Testis (tissue), 5 donors: ENCODE measurements at places on chromosomes 2 and 18.

DNA sequence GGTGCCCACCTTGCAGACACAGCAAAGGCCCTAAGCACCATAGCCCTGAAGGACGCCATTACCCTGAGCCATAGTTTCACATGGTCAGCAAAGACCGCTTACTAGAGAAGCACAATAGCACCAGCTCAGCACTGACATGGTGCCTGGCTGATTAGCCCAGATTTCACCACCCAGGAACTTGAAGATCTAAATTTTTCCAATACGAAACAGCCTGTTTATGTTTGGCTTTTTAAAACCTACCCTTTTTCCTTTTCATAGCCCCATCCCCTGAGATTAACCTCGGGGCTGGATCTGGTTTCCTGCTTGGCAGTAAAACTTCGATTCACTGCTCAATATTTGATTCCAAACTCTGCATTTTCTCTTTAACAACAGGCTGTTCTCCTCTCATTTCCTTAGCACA, 158.5 kb upstream of the PID1 start:
- DNase-seq = no peak

- no peak for DNase-seq
These were observed 181.8 kb upstream of the NT5C1B start for GRCh38 chr2:18771212-18771611.

DNA sequence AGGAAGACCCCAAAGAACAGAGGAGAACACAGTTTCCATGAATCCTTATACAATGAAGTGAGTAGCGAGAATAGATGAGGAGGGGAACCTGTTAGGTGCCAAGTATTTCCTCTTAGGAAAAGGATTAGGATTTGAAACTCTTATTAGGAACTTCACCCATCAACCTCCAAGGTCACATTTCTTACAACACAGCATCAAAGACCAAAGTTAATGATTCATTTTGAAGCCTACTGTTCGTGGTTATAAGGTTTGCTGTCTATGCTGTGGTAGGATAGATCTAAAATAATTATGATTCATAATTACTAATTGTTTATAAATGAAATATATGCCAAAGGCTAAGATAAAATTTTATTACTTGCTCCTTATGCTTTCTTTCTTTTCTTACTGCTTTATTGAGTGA, 6.1 kb downstream of the CFAP221 start:
- DNase-seq = no peak

GRCh38 chr2:32249731-32250236, 14.9 kb downstream of the NLRC4 start:
- no peak for DNase-seq

DNA sequence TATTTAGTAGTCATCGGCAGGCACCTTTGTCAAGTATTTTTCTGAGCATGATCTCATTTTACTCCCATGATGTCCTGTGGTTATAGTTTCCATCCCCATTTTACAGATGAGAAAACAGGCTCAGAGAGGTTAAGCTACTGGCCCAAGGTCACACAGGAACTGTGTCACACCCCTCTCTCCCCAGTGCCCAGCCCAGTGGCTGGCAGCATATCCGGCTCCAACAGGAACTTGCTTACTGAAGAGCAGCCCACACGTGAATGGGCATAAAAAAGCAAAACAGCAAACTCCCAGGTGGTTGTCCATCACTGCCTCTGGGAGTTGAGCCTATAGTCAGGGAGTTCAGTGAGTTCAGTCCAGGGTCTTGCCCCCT, 8.3 kb upstream of the KLF11 start:
- DNase-seq = no peak

DNA sequence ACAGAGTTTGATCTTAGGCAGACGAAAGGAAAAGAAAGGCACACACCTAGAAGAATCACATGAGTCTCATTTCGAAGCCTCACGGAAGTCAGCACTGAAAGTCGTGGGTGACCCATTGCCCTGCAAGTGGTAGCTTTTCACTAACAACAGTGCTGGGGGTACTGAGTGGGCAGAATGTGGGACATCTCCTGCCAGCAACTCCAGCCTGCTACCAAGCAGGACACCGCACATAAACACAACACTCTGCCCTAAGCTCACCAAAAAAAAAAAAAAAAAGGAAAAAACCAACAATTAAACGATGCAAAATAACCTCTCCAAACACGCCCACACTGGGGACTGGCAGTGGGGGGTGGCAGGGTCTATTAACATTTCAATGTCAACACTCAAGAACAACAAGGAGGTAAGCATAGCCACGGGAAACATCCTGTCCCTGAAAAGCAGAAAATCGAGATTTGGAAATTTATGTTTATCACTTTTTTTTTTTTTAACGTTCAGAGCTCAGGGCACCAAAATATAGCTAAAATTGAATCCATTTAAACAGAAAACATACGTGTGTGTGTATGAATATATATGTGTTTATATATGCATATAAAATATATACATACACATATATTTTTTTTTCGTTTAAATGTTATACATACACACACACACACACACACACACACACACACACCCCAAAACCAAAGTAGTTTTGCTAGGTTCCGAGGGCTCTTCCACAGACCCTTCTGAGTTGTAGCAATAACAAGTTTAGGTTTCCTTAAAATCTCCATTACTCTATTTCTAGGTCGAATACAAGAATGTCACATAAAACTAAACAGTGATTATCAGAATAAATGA, 2.2 kb downstream of the INO80D start:
- DNase-seq = peak; percentile 25

- DNase-seq = no peak
These were observed 58.8 kb downstream of the RNF152 start for GRCh38 chr18:61833978-61834377.

GRCh38 chr2:118062048-118062447, 26.2 kb upstream of the INSIG2 start:
- DNase-seq = no peak

DNA sequence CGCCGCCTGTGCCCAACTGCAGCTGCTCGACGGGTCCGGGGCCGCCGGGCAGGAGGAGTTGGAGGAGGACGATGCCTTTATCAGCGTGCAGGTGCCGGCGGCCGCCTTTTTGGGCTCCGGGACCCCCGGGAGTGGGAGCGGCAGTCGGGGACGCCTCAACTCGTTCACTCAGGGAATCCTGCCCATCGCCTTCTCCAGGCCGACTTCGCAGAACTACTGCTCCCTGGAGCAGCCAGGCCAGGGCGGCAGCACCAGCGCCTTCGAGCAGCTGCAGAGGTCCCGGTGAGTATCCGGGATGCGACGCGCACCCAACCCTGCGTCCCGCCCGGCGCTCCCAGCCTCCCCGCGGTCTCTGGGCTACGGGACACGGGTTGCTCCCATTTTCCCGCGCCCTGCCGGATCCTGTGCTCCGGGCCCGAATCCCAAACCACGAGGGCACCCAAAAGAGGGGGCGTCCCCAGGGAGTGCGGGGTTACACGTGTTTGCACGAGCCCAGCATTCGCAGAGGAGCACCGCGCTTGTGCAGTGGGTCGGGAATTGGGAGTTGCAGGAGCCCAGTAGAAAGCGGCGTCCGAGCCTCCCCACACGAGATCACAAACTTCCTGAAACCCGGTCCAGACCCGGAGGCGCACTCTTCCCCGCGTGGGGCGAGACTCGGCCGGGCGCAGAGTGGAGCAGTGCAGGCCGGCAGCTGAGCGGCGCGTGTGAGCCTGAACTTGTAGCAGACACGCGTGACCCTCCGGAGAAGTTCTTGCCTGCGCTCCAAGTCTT, 1.2 kb downstream of the CABLES1 start:
- DNase-seq = peak; percentile 51

DNA sequence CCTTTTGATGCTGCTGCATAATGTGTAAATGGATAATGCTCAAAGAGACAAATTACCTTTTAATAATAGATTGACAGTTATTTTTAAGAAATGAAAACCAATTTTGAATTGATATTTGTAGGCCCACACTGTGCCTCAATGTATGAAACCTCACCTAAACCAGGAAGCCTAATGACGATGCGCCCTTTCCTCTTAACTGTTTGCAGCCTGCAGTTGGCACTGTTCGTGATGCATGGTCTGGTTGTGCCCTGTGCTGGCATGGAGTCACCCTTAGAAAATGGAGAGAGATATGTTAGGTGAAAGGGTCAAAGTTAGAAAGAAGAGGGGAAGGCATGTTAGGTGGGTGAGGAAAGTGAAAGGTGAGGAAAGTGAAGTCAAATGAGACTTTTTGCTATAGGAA, 390.2 kb downstream of the PTPRM start:
- DNase-seq = no peak

GRCh38 chr18:51171223-51171622, 26.3 kb downstream of the MEX3C start:
- DNase-seq = no peak

GRCh38 chr18:8367217-8367988, 241.8 kb upstream of the RAB12 start:
- peak; percentile 58 for DNase-seq

- no peak for DNase-seq
These were observed 89.9 kb upstream of the UBXN4 start for GRCh38 chr2:135651717-135652116.

DNA sequence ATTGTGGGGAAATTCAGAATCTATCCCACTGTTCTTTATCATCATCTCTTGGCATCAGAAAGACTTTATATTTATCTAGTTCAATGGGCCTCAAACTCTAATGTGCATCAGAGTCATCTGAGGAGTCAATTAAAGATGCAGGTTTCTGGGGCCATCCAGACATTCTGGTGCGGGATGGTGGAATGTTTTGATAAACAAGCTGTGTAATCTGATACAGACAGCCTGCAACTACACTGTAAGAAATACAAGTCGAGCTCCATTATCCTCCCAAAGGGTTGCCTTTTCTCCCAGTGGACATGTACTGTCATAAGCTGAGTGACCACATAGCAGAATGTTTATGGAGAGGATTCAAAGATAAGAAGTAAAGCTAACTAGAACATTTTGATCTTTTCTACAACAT, 515.3 kb upstream of the DCC start:
- no peak for DNase-seq

GRCh38 chr2:159093497-159093896, 125.1 kb downstream of the TANC1 start:
- no peak for DNase-seq

- no peak for DNase-seq
These were observed 199.4 kb downstream of the ZEB2 start for GRCh38 chr2:144320491-144320890.

DNA sequence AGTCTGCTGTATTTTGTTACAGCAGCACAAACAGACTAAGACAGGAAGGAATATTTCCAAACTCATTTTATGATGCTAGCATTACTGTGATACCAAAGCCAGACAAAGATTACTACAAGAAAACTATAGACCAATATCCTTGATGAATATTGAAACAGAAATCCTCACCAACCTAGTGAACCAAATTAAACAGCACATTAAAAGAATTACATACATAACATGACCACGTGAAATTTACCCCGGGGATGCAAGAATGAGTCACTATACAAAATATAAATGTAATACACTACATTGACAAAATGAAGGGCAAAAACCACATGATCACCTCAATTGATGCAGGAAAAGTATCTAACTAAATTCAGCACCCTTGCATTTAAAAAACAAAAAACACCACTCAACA, 112.6 kb downstream of the CHN1 start:
- DNase-seq = no peak

DNA sequence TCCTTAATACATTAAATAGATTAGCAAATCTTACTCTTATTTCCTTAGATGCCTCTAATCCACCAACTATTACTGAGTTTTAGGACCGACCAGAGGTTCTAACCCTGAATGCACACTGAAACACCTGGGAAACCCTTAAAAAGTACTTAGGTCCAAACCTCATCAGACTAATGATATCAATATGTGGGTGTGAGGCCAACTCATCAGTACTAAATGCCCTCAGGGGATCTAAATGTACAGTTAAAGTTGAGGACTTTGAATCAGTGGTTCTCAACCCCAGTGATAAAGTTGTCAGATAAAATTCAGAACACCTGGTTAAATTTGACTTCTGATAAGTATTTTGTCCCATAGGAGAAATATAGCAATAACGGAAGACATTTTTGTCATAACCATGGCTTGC, 20.9 kb downstream of the MMADHC start:
- no peak for DNase-seq
